ENCODE measurements at places on chromosomes 7 and 10. TPM values are rescaled to one million over a fixed set of nuclear protein-coding genes. Genes with fewer than 3 reads are reported as not detected.

DNA sequence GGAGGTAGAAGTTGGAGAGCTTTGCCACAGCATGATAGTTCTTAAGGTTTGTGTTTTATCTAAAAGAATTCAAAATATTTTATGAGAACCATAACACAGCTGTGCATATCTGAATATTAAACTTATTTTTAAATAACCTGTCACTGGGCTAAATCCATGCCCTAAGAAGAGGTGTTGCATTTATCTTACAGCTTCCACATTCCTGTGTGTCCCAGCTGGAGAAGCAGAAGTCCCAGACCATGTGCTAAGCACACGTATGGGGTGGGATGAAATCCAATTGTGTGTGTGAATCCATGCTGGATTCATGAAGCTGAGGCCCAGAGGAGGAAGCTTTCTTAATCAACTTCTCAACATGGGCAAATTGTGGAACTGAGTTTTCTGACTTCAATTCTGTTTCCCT, 121.5 kb downstream of the PKD1L1 start:
- no peak for DNase-seq
- no peaks in the 10 kb centered on the region for H3K4me1 ChIP-seq
- H3K27ac ChIP-seq = no peak overlapping the region
- H3K36me3 ChIP-seq = no peaks in the 10 kb centered on the region
- no peak overlapping the region for H3K4me3 ChIP-seq
- no peaks in the 10 kb centered on the region for H3K27me3 ChIP-seq

DNA sequence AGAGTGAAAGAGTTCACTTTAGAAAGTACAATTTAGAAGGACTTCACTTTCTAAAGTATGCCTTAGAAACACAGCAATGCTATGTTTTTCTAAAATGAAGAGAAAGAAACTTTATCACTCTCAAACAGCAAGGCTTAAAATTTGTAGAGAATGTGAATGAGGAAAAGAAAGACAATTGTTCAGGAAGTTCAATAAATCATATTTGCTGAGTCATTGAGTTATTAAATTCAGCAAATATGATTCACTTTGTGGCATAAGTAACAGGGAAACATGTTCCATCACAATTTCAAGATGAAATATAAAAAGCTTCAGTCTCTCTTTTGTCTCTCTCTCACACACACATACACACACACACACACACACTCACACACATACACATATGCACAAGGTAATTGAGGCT, 187.9 kb downstream of the PCDH15 start:
- H3K4me1 ChIP-seq = no peaks in the 10 kb centered on the region
- no peak overlapping the region for H3K27ac ChIP-seq
- H3K4me3 ChIP-seq = no peak overlapping the region
- no peaks in the 10 kb centered on the region for H3K27me3 ChIP-seq
- no peaks in the 10 kb centered on the region for H3K36me3 ChIP-seq

- no peaks in the 10 kb centered on the region for H3K36me3 ChIP-seq
- H3K4me1 ChIP-seq = no peaks in the 10 kb centered on the region
- H3K27ac ChIP-seq = no peak overlapping the region
- DNase-seq = peak; percentile 45
- H3K4me3 ChIP-seq = no peak overlapping the region
Observed at GRCh38 chr7:85000735-85001350, 186.0 kb downstream of the SEMA3D start.

DNA sequence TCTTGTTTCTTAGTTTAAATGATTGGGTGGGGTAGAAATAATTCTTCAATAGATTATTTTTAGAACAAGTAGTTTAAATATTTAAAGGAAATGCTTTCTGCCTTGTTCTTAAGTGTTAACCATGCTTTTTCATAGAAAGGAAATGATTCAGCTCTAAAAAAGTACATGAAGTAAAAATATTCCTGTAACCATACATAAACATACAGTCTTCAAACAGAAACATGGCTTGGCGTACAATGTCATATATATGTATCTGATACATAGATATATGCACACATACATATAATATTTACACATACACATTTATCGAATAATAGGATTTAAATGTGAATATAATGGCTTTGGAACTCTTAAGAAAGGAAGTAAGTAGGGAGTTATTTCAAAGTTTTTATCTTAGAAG, 84.4 kb downstream of the RUNDC3B start:
- H3K4me1 ChIP-seq = no peaks in the 10 kb centered on the region
- no peak for DNase-seq
- no peaks in the 10 kb centered on the region for H3K36me3 ChIP-seq

The NUTM2A gene
- 1.5 TPM for total RNA-seq

The VENTX gene
- 3.3 TPM for total RNA-seq

DNA sequence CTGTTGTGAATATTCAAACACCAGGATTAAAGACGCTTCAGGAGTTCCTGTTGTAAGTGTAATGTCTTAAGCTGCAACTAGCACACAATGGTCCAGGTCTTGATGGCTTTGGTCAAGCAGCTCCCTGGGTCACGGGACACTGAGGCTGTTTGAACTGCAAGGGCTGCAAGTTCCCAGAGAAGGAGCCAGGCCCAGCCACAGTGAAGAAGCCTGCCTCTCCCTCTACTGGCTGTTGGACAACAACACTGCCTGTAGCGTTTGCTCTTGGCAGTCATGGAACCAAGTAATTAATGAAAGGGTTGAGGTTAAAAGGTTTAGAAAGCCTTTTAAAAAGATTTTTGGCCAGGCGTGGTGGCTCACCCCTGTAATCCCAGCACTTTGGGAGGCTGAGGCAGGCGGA, 31.9 kb upstream of the GUSB start:
- H3K4me3 ChIP-seq = no peak overlapping the region
- no peaks in the 10 kb centered on the region for H3K27me3 ChIP-seq
- H3K4me1 ChIP-seq = no peaks in the 10 kb centered on the region
- H3K27ac ChIP-seq = no peak overlapping the region
- no peaks in the 10 kb centered on the region for H3K36me3 ChIP-seq

DNA sequence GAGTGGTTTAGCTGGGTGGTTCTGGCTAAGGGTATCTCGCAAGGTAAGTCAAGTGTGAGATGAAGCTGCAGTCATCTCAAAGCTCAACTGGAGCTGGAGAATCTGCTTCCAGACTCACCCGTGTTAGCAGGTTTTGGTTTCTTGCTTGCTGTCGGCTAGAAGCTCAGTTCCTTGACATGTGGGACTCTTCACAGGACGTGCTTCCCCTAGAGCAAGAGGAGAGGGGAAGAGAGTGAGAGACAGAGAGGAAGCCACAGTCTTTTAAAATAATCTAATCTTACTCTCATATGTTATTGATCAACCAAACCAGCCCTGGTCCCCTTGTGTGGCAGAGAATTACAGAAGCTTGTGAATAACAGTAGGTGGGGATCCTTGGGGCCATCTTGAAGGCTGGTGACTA, 199.5 kb downstream of the REEP3 start:
- DNase-seq = no peak
- H3K4me3 ChIP-seq = no peak overlapping the region
- H3K27ac ChIP-seq = no peak overlapping the region
- H3K36me3 ChIP-seq = no peaks in the 10 kb centered on the region

DNA sequence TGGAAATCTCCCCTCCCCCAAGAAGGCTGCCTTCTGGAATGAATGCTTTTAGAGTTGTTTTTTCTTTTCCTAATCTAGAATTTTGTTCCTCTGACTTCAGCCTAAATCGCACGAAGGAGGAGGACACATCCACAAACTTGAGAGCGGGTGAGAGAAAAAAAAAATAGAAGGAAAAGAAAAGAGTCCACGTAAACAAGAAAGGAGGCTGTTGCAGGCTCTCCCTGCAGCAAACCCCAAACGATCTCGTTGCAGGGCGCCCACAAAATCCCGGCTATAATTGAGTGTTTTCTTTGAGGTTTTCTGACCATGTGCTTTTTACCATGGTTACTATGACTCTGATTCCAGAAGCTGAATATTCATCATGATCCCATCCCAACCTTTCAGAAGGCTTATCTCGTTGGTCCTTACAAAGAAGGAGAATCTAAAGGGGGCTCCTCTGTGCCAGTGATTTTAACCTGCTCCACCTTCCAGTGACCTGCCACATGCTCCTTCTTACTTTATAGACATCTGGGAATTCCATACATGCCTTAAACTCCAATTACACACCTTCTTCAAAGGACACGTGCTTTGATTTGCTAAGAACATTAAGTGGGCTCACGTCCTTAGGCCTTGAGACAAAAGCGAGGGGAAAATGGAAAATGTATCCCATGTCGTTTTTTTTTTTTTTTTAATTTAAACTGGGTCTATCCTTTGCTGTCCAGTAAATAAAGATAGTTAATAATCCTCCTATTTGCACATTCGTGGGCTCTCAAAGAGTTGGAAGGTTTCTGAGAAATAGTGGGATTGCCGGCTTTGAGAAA, 5.8 kb downstream of the TWIST1 start:
- peaks cover 5% of the 10 kb centered on the region for H3K4me1 ChIP-seq
- peaks cover 9% of the 10 kb centered on the region for H3K27me3 ChIP-seq
- H3K27ac ChIP-seq = no peak overlapping the region
- peak; percentile 10 for DNase-seq
- no peak overlapping the region for H3K4me3 ChIP-seq

DNA sequence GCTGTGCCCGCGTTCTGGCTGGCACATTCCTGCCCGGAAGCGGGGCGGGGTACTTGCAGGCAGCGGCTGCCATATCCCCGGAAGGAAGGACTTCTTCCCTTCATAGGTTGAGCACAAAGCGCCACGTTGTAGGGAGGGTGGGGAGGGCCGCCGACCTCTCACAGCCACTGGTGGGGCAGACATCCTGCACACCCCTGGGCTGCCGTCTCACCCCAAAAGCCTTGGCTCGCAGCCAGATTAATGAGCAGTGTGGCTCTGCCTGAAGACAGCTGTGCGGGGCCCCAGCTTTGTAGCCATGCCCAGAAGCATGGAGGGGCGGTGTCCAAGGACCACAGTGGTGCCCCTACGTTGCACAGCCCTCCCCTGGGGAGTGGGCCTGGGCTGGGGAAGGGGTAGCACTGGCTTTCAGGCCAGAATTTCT, 54.3 kb upstream of the DPYSL4 start:
- no peaks in the 10 kb centered on the region for H3K4me1 ChIP-seq
- peak; percentile 53 for DNase-seq
- H3K27ac ChIP-seq = no peak overlapping the region
- no peak overlapping the region for H3K4me3 ChIP-seq

The CLRN3 gene
- not detected for total RNA-seq

The BTBD16 gene
- total RNA-seq = not detected

The DRGX gene
- not detected for total RNA-seq

DNA sequence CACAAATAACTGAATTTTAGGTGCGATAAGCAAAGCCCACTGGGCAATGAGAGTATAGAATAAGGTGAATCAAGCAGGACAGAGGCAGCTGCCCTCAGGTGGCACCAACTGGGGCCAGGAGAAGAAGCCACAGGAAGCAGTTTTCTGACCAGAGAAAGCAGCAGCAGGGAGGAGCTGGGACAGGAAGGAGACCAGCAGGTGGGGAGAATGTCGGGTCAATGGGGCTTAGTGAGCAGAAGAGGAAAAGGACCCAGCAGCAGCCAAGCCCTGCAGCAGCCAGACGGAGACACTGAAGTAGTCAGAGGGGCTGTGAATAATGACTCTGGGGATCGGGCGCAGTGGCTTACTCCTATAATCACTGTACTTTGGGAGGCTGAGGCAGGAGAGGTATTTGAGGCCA, 209.6 kb upstream of the SH2B2 start:
- H3K36me3 ChIP-seq = no peaks in the 10 kb centered on the region
- no peaks in the 10 kb centered on the region for H3K4me1 ChIP-seq
- DNase-seq = no peak
- H3K27me3 ChIP-seq = no peaks in the 10 kb centered on the region

The ZNF239 gene
- 4.2 TPM for total RNA-seq

GRCh38 chr10:119896061-119896655, 3.6 kb downstream of the SEC23IP start:
- H3K27me3 ChIP-seq = no peaks in the 10 kb centered on the region
- no peak overlapping the region for H3K4me3 ChIP-seq
- H3K4me1 ChIP-seq = peaks cover 32% of the 10 kb centered on the region

GRCh38 chr10:108836362-108836761, 1086.9 kb downstream of the XPNPEP1 start:
- no peaks in the 10 kb centered on the region for H3K36me3 ChIP-seq
- H3K27me3 ChIP-seq = no peaks in the 10 kb centered on the region
- DNase-seq = no peak
- H3K27ac ChIP-seq = no peak overlapping the region
- no peaks in the 10 kb centered on the region for H3K4me1 ChIP-seq
- H3K4me3 ChIP-seq = no peak overlapping the region

- H3K36me3 ChIP-seq = no peaks in the 10 kb centered on the region
- no peaks in the 10 kb centered on the region for H3K27me3 ChIP-seq
- no peak overlapping the region for H3K4me3 ChIP-seq
- no peak for DNase-seq
- no peaks in the 10 kb centered on the region for H3K4me1 ChIP-seq
Observed at GRCh38 chr10:29199339-29199738, 89.5 kb upstream of the LYZL1 start.

GRCh38 chr7:127375631-127376030, 16.9 kb downstream of the ZNF800 start:
- no peak overlapping the region for H3K27ac ChIP-seq
- no peak overlapping the region for H3K4me3 ChIP-seq
- H3K36me3 ChIP-seq = peaks cover 4% of the 10 kb centered on the region
- no peak for DNase-seq
- no peaks in the 10 kb centered on the region for H3K4me1 ChIP-seq

The CDC123 gene
- 44.5 TPM for total RNA-seq

The HOXA7 gene
- total RNA-seq = 1.1 TPM

DNA sequence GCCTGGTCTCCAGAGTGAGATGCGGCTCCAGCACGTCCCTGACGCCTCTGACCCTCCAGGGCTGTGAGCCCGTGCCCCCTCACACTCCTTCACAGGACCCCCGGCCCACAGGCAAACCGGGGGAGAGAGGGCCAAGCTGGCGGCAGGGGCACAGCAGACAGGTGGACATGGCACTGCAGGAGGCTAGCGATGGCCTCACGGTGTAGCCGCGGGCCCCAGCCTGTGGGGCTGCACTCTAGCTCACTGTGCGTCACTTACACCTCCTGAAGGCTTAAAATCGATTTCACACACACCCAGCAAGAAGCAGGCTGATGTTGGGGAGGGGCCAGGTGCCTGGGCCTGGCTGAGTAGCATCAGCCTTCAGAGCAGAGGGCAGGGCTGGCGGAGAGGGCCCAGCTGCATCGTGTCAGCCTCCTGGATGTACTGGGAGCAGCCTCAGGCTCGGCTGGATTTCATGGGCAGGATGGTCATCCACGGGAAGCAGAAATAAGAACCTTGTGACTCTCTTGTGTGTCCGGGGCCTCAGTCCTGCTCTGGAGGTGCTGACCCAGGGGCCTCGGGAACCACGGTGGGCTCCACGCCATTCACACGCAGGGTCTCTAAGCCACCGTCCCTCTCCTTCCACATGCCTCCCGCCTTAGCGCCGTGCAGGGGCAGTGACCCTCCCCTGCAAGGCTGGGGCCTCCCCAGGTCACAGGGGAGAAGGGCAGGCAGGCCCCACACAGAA, 19.4 kb upstream of the KNDC1 start:
- H3K27ac ChIP-seq = no peak overlapping the region
- no peak overlapping the region for H3K4me3 ChIP-seq
- peaks cover 8% of the 10 kb centered on the region for H3K27me3 ChIP-seq
- no peaks in the 10 kb centered on the region for H3K36me3 ChIP-seq
- no peak for DNase-seq

DNA sequence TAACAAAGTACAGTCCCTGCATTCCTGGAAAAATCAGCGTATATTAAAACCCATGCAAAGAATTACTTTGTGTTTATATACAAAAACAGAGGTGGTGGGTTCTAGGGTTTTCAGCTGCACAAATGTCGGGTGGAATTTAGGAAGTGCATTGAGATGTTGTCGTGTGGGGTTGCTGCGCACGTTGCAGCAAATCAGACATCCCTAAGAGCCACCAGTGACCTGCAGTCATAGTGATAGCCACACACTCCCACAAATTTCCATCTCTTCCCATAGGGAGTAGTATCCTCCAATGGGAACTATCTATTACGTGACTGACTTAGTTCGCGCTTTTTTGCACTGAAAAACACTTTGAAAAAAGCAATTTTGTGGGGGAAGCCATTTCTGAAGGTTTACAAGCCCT, 375.2 kb upstream of the GALNT17 start:
- H3K4me3 ChIP-seq = no peak overlapping the region
- no peak overlapping the region for H3K27ac ChIP-seq
- no peaks in the 10 kb centered on the region for H3K27me3 ChIP-seq
- H3K4me1 ChIP-seq = peaks cover 4% of the 10 kb centered on the region

The EPHA1 gene
- 6.1 TPM for total RNA-seq

The TSPAN15 gene
- total RNA-seq = 63.0 TPM
